ENCODE measurements at places on chromosomes 7 and 10.

- no peak for DNase-seq
Observed at GRCh38 chr10:81865581-81865980, 9.4 kb upstream of the NRG3 start.

- no peak for DNase-seq
Observed at GRCh38 chr7:111803015-111803758, 240.9 kb upstream of the IMMP2L start.

DNA sequence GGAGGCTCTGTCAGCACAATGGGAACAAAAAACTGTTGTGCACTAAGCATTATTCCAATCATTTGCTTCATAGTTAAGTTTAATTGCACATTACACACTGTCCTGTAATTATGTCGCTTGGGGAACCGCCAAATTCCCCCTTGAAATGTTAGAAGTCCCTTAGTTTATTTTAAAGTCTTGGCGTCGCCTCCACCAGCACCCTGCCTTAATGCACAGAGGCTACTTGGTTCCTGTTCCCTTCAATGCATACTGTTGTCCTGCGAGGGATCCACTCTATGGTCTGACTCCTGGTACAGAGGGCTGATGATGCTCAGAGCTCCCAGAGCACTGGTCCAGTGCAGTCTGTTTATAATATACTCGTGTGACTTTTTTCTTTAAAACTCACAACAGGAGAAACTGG is 330.7 kb downstream of the ELMO1 start:
- no peak for DNase-seq

- DNase-seq, result peak; percentile 94
Observed at GRCh38 chr10:79403441-79404230, 41.8 kb downstream of the ZCCHC24 start.

- no peak for DNase-seq
Observed at GRCh38 chr7:2353113-2353935, 1.3 kb upstream of the EIF3B start.

DNA sequence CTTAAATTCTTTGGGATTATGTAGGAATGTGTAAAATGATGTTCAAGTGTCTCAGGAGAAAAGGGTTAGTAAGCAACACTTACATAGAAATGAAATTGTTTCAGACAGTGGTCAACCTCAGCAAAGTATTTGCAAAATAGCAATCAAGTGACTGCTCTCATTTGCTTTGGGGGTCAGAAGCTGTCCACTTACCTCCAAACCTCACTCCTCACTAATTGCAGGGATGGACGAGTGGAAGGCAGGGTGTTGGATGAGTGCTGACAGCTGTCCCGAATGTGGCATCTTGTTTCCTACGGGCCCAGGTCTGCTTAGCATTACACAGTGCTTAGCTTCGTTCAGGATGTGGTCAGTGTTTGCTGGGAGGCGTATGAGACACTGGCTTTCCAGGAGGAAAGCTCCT is 437.0 kb downstream of the SUGCT start:
- no peak for DNase-seq

DNA sequence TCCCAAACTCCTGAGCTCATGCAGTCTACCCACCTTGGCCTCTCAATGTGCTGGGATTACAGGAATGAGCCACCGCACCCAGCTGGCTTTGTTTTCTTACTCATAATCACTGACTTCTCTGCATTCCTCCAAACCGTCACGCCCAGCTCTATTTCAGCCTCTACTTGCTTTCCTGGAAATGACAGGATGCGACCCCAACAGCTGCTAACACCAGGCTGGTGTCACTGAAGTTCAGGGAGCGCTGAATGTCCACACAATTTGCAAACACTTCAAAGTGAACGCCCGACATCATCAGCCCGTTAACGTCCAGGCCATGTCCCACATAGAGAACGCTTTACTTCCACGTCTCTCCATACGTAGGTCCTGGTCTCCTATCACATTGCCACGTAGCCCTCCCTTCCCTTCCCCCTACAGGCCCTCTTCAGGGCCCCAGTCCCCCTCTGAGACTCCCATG is 12.8 kb upstream of the PROSER2 start:
- DNase-seq, result no peak

DNA sequence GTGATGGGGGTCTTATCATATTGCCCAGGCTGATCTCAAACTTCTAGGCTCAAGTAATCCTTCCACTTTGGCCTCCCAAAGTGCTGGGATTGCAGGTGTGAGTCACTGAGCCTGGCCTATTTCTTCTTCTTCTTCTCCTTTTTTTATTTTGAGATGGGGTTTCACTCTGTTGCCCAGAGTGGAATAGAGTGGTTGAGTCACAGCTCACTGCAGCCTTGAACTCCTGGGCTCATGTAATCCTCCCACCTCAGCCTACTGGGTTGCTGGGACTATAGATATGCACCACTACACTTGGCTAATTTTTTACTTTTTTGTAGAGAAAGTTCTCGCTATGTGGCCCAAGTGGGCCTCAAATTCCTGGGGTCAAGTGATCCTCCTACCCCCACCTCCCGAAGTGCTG is 124.3 kb downstream of the SKIDA1 start:
- DNase-seq, result no peak

- no peak for DNase-seq
Observed at GRCh38 chr7:8982338-8982992, 549.1 kb downstream of the NXPH1 start.

- no peak for DNase-seq
Observed at GRCh38 chr10:119491966-119492757, 50.4 kb downstream of the RGS10 start.

DNA sequence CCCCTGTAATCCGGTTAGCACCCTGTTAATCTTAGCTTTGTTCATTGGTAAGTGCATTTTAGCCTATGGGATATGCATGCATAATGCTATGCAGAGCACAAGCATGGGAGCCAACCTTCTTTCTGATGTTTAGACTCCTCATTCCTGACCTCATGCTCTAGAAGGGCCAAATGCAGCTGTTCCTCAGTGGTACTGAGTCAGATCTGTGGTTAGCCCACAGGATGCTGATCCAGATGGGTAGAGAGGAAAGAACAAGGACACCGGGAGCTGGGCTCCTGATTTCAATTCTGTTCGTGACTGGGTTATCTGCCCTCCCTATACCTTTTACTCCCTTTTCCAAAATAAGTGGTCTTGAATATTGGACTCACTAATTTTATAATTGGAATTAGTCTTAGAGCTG is 31.7 kb upstream of the C10orf90 start:
- no peak for DNase-seq

DNA sequence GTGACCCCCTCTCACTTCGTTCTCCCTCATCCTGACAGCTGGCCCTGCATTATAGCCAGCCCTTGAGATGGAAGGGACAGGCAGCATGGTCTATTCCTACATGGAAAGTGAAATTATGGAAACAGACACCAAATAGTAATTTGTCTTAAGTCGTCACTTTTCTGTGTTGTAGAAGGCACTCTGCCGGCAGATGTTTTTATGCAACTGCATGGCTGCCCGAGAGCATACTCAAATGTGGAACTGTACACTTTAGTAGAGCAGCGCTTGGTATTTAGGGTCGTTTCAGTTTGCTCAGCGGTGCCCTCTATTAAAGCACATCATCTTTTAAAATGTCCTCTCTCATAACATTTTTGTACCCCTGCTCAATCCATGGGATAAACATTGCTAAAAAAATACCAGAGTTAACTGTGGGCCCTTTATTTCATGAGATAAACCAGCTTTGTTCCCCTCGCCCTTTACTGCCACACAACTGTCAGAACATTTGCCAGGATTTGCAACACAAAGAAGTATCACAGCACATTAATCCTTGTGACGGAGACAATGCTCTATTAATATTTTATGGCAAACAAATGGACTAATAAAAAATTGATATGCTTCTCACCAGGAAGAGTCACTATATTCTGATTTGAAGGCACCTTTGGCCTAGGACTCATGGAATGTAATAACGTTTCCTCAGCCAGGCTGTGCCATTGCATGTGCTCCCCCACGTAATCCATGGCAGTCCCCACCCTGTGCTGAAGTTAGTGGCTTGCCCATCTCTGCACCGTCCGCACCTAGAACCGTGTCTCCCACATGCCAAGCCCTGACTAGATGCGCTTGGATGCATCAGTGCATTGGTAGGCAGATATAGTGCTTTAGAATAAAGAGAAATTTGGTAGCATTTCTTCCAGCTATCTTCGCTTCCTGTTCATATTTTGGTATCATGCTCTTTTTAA is 221.3 kb downstream of the PAXIP1 start:
- DNase-seq, result peak; percentile 89

DNA sequence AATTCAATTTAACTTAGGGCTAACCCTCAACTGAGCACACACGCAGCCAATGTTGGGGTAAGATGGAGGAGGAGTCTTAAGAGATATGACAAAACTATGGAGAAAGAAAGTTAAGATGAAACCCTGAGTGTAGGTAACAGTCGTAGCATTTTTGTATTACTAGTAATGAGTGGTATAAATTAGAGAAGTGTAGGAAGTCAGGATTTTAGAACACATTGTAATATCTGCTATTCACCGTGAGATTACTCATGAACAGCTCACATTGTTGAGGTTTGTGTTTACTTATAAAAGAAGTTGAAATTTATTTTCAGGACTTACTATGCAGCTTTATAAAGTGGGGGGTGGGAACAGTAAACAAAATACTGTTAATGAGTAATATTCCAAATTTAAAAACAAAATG is 107.2 kb downstream of the ARHGAP21 start:
- DNase-seq, result no peak

DNA sequence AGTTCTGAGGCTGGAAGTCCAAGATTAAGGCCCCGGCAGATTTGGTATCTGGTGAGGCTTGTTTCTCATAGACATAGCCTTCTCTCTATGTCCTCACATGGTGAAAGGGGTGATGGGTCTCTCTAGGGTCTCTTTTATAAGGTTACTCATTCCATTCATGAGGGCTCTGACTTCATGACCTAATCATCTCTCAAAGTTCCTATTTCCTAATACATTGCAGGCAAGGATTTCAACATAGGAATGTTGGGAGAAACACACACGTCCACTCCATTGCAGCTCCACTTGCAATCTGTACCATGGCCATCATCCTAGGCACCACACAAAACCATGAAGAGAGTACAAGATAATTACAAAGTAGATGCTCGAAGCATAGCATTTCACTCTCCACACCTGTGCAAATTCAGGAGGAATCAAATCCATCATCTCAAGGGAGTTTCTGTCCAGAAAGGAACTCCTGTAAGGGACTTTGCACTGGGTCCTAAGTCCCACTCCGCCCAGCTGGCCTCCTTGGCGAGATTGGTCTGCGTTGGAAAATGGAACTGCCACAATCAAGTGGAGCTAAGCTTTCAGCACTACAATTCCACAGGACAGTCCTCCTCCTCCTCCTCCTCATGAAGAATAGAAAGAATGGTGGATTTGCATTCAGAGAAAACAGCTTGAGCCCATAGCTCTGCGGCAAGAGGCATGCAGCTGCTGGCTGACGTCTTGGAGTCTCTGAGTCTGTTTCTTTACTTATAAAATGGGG is 8.8 kb downstream of the DDC start:
- no peak for DNase-seq

- peak; percentile 46 for DNase-seq
Observed at GRCh38 chr7:124856299-124856888, 73.2 kb downstream of the POT1 start.

GRCh38 chr10:78783753-78784152 is 285.0 kb upstream of the ZMIZ1 start:
- no peak for DNase-seq

- DNase-seq, result no peak
Observed at GRCh38 chr7:12518920-12519681, 51.4 kb upstream of the SCIN start.
